NCI-H2081 (cell line): ENCODE measurements at places on chromosomes 3 and 15.

DNA sequence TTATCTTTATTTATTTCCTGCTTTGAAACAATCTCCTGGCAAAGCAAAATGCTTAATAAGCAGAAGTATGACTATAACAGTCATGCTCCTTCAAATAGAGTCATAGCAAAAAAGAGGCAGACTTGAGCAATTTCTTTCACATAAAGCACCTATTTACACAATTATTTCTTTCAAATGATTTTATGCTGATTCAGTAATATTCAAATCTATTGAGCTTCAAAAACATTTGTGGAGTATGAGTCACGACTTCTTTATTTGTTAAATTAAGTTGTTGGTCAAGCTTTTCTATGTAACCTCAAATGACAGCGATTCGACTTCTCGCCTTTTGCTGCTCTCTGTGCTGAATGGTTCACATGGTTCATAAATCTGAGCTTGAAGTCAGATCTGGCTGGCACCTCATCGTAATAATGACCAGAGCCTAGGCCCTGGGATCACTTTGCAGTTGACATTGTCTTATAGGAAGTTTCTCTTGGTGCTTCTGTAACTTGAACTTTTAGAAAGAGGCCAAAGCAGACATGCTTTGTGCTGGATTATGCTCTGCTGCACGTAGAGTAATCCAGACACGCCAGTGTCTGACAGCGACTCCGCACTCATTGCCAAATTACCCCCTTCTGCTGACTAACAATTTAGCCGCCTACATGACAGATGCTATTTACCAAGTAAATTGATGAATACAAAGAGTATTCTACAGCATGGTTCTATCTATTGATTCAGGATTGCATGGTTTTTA is 139.0 kb downstream of the MCTP2 start:
- peak; percentile 96 for DNase-seq

GRCh38 chr3:19811689-19812088 is 122.3 kb downstream of the EFHB start:
- DNase-seq: no peak

DNA sequence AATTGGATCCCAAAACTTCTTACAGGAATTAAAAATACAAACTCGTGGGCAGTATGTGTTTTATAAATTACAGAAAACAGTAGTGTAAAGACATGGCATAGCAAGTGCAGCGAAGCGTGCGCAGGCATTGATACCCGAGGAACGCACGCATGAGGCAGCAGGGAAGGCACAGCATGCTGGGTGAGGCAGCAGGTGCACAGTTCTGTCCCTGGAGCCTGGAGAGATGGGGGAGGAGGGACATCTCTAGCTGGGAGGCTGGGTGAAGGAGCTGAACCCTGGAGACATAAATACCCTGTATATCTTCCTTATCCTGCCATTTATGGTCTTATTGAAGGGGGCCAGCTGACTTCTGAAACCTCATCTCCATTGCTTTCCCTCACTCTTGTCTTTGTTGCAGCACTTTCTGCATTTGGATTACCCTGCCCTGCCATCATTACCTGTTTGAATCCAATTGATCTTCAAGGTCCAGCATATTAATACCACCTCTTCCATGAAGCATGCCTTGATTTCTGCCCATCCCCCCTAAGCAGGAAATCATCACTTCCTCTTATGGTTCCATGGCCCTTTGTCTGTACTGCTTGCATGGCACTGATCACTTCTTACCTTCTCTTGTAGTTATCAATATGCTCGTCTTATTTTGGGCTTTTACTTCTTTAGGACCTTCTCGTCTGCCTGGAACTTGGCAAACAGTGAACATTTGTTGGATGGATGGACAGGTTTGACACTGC is 20.5 kb downstream of the LPP start:
- DNase-seq: peak; percentile 80

DNA sequence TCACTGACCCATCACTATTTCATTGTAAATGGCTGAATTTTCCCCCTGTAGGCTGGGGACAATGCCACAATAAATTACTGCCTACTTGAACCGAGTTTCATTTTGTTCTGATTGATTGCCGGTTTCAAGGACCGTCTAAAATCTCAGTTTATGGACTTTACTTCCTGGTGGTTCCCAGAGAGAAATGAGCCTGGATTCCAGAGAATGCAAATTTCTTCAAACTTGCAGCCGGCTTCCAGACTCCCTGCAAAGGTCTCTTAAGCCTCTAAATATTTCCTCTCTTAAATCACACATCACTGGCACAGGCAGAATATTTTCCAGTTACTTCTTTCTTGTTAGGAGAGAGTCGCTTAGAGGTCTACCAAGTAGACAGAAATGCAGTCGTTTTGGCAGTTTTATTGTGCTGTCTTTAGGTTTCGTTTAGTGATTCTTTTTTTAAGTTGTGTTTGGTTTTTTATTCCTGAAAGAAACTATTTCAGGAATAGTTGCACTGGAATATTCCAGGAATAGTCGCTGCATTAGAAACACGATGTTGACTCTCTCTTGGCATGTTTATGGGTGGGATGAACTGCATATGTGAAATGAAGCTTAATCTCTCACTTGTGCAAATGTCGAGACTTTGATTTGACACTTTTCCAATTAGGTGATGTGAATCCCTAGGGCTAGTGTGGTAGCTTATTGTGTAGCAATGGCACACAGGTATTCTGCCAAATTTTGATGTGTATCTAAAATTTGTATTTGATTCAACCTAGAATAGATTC is 284.1 kb upstream of the NR2E3 start:
- no peak for DNase-seq

DNA sequence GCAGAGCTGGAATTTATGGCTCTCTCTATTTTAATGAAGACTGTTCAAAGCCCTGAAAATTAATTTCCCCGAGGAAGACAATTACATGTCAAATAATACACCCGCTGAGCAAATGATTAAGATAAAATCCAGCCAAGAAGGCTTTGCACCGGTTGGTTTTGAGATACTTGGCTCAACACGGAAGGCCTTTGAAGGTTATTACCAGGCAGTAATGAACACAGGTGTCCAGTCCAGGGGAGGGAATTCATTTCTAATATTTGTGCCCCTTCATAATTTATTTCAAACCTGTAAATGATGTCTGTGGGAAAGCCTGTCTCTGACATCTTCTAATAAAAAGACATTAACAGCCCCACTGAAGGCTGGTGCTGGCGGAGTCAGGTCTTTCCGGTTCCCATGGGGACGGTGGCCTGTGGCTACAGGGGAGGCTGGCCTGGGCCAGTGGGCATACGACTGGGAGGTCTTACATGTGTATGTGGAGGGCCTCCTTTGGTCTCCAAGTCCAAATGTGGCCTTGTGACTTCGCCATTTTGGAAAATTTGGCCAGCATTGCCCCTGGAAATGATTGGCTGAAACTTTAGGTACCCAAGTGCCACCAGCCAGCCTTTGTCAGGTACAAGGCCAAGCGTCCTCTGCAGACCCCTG is 49.9 kb upstream of the IQSEC1 start:
- DNase-seq: no peak

GRCh38 chr3:189108735-189109134 is 63.0 kb upstream of the TPRG1 start:
- no peak for DNase-seq

- DNase-seq: peak; percentile 62
Observed at GRCh38 chr15:29568840-29569532, 253.3 kb downstream of the TJP1 start.

- DNase-seq: no peak
Observed at GRCh38 chr3:10187290-10187876, 22.7 kb downstream of the IRAK2 start.

DNA sequence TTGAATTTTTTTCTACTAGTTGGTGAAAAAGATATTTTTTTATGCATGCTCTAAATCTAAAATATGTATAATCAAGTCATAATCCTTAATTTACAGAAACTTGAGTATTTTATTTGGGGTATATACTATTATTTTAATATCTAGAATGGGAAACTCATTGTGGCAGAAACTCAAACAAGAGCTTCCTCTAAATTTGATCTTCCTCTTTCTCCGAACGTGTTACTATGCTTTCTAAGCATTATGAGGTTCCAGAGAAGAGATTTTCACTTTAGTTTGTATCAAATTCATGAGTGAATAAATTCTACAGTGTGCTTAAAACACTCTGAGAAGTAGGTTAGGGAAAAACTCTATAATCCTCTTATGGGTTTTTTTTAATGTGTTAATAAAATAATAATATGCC is 173.1 kb downstream of the POTEB3 start:
- no peak for DNase-seq

DNA sequence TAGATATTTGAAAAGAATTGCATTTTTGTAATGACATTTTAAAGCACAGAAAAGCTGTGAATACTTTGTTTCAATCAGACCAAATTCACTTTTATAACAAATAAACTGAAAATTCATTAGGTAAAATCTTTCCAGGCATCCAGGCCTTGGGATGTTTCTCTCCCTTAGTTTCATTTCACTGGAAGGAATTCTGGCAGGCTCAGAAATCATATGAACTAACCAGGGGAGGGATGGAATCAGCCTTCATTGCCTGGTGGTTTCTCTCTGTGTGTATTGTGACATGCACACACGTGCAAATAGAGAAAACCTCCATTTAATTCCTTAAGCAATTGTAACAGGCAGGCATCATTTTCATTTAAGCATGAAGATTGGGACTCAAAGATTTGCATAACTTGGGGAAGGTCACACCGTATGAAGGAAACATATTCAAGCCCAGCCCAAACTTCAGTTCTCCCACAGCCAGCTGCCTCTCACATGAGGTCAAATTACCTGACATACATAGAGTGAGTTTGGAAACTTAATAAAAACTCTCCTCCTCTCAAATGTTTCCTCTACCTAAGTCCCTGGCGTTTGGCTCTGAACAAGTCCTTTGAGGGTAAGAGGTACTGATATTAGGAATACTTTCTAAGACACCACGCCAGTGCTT is 376.1 kb upstream of the MCTP2 start:
- DNase-seq: no peak

DNA sequence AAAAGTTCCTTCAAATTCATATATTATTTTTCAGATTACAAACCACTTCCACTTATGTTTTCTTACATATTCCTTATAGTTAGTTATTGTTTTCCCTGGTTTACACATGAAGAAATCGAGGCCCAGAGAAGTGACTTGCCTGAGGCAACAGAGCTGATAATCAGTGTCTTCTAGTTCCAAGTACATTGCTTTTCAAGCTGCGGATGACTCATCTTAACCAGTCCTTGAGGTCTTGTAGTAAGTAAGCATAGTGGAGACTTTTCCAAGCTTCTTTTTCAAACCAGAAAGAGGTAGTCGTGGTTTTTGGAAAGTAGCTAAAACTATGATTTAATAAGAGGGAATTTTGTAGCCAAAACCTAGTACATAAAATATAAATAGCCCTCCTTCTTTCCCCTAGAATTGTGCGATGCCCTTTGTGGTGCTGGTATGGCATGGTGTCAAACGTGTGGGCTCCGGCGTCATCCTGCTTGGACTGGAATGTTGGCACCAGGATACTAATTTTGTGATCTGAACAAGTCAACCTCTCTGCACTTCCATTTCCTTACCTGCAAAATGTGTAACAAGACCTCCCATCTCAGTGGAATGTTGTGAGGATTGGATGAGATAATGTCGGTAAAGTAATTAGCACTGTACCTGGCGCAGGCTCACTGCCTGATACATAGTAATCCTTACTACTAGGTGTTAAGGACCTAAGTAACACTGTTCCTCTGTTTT is 19.0 kb upstream of the DLG1 start:
- DNase-seq: no peak

- no peak for DNase-seq
Observed at GRCh38 chr3:30225021-30225420, 381.4 kb upstream of the TGFBR2 start.

DNA sequence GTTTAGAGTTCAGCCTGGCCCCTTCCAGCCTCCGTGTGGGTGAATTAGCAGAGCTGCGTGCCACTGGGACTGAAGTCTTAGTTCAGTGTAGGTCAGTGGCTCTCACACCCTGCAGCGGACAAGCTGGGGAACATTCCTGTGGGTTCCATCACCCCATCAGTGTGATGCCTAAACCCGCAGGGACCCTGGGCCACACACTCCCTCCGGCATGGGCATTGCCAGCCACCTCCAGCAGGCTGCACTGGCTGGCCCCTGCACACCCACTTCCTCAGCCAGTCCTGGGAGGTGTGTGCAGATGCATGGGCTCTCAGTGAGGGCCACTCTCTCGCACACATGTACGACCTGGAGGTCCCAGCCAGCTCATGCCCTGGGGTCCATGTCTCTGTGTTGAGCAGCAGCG is 32.1 kb upstream of the TOPBP1 start:
- DNase-seq: no peak

DNA sequence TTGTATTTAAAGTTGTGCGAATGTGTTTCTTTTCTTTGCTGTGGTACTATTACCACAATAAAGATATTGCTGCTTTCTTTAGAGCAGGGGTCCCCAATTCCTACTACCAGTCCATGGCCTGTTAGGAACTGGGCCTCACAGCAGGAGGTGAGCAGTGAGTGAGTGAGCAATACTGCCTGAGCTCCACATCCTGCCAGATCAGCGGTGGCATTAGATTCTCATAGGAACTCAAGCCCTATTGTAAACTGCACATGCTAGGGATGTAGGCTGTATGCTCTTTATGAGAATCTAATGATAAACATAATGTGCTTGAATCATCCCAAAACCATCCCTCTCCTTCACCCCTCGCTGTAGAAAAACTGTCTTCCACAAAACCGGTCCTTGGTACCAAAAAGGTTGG is 41.6 kb downstream of the DMXL2 start:
- DNase-seq: no peak

- no peak for DNase-seq
Observed at GRCh38 chr3:130601442-130601971, 84.5 kb downstream of the COL6A6 start.

DNA sequence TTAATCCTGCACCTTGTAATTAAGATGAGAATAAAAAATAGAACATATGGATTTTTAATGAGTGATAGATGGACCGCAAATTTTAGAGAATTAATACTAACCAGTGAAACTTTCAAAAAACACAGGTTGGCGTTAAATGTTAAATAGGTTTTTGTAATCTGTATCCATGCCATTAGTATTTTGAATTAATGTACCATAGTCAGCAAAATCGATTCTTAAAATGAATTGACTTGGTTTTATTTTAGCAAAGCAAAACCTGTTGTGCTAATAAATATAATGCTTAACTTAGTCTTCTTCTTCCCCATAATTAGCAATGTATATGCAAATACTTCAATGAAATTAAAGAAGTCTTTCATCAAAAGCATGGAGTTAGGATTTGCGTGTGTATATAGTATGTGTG is 63.1 kb downstream of the EPHA6 start:
- DNase-seq: no peak

DNA sequence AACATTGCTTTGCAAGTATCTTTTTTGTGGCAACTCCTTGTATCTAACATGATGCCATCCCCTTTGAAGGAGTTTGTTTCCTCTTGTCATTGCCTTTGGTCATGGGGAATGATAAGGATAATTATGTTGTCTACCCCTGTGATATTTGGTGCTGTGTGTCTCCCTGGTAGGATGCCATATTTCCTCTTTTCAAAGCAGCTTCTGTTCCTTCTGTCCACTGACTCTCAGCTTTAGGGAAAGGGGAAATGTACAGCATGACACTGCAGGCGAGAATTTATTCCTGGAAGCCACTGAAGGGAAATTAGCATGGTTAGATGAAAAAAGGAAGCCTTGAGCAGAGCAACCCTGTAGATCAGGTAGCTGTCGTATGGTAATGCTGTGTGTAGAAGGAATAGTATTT is 576.7 kb downstream of the CADM2 start:
- no peak for DNase-seq

GRCh38 chr3:165259541-165260193 is 63.5 kb upstream of the SLITRK3 start:
- no peak for DNase-seq

GRCh38 chr3:34359064-34359463 is 560.6 kb downstream of the PDCD6IP start:
- no peak for DNase-seq
